ENCODE measurements at places on chromosomes 2 and 18.

- DNase-seq, result no peak
These were observed 93.1 kb downstream of the CABLES1 start for GRCh38 chr18:23228102-23229061.

DNA sequence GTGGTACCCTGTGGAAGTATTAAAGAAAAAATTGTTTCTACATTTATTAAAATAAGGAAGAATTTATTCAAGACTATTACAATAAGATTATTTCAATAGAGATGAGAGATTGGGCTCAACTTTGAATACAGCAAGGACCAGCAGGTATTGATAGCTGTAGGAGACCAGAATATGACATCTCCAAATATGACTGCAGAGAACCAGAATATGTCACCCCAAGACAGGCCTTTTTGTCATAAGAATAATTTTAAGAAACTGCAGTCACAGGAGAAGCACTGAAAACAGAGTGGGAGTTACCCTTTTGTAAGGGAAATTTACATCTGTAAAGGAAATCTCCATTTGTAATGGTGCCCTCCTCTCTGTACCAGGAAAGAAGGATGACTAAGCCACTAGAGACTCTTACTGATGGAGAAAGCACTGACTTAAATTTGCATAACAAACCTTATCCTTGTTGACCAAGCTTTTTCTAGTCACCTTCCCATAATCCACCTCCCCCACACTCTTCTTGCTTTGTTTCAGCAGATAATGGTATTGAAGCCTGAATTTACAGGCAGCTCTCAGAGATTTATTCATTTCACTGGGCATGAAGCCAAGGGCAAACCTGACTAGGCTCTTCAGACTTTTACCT is 145.1 kb upstream of the RMP24 start:
- no peak for DNase-seq

DNA sequence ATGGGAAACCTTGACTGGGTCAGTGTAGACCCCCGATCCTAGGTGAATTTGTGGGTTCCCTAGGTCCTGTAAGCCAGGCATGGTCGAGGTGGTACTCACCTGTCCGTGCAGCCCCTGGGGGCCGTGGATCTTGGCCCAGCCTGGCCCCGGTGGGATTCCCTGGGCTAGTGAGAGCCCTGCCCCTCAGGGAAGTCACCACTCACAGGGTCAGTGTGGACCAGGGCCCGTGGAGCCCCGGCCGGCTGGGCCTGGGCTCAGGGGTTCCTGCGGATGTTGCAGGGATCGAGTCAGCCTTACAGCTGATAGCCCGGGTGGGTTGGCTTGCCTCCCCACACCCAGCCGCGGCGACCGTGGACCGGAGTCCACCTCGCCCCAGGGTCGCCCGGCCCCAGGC is 528 bp downstream of the ATG9A start:
- no peak for DNase-seq

- DNase-seq, result no peak
These were observed 67.1 kb downstream of the RHOB start for GRCh38 chr2:20513946-20514345.

- no peak for DNase-seq
These were observed 57.0 kb downstream of the DNMT3A start for GRCh38 chr2:25284756-25285155.

DNA sequence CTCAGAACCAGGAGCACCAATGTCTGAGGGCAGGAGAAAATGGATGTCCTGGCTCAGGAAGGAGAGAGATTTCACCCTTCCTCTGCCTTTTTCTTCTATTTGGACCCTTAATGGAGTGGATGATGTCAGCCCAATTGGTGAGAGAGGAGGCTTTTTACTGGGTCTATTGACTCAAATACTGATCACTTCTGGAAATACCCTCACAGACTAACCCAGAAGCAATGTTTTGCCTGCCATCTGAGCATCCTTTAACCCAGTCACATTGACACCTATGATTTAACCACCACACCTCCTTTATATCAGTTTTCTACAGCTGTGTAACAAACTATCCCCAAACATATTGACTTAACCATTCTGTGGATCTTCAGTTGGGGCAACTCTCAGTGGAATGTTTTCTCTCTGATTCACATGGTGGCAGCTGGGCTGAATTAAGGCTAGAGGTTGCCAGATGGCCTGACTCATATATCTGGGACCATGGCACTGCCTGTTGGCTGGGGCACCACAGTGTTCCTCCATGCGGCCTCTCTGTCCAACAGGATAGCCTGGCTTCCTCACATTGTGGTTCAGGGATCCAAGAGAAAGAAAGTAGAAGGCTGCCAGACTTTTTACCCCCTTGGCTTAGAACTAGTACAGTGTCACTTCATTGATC is 18.2 kb upstream of the MBOAT2 start:
- DNase-seq, result no peak

DNA sequence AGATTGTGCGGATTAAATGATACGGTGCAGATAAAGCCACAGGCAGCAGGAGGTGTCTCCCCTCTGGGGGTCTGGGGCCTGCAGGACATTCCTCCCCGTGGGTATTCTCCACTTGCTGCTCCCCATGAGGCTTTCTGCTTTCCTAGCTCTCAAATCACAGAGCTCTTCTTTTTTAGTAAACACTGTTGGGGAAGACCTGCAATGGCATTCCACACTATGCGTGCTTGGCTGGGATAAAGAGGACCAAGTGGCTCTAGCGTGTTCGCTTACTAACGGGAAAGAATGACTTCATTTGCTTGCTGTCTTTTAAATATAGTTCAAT is 146.5 kb downstream of the DDX1 start:
- DNase-seq, result no peak

- DNase-seq, result no peak
These were observed 21.6 kb upstream of the B3GNT7 start for GRCh38 chr2:231373786-231374349.

DNA sequence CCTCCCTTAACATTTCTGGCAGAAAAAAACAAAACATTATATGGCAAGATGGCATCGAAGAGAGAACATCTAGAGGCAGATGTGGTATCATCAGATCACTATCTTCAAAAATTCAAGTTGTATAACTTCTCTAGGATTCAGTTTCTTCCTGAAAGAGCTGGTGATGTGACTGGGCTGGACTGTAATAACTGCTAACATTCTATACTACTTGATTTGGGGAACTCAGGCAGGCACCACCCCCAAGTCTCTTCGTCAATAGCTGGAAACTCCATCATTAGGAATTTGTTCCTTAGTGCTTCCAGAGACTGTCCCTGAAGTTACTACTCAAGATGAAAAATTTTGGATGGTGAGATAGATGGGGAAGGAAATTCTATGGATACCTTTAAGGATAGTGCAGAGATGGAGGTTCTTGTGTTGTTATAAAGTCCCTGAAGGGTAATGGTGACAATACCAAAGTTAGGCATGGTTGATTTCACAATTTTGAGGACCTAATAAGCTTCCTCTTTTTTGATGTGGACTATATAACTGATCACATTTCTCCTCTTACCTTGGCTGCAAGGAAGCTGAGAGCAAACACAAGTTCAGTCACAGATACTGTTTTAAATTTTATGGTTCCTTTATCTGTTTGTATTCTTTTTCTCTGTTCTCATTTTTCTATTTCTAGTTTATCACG is 59.1 kb upstream of the PGAP1 start:
- DNase-seq, result no peak

DNA sequence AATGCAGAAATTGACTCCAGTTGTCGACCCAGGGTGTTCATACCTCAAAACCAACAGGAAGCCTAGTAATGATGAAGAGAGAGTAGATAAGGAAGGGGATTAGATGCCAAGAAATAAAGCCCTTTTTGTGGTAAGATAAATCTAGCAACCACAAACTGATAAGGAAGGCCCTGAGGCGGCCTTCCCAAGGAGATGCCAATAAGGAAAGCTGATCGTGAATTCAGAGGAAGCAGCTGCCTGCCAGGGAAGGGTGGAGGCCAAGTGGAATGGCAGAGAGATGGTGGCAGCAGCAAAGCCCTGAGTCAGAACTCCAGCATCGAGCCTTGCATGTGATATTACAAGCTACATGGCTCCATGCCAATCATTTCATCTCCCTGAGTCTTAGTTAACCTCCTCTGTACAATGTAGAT is 126.3 kb downstream of the IRS1 start:
- no peak for DNase-seq

GRCh38 chr2:158179660-158180059 is 78.0 kb downstream of the UPP2 start:
- DNase-seq, result no peak

DNA sequence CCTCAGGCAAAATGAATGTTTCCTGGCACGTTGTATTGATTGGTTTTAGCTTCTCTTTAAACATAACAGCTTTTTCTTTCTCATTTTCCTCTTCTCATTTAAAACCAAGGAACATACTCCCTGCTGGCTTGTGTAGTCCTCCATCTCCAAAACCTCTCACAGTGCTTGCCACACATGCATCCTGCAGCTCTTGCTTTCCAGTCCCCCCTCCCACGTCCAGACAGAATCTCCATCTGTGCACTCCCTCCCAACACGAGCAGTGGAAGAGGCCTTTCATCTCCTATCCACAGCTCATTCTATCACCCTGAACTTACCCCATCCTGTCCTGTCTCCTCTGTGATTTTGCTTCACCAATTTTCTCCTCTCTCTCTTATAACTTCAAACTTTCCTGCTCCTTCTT is 99.6 kb upstream of the THSD7B start:
- no peak for DNase-seq

DNA sequence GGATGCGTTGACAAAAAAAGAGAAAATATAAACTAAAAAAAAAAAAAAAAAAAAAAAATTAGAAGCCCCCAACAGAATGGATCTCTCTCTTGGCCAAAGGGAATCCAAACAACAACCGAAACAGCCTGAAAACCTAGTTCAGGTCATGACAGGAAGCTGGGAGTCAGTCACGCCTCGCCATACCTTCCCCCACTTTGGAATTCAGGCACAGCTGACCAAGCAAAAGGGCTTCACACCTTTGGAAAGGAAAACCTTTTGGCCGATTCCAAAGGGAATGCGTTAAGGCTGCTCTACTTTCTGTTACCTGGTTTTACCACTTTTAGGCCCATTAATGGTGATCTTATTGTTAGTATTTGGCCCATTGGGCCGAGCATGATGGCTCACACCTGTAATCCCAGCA is 17.9 kb upstream of the RMC1 start:
- DNase-seq, result no peak

GRCh38 chr18:29560270-29560669 is 1383.3 kb upstream of the CDH2 start:
- DNase-seq, result no peak

- no peak for DNase-seq
These were observed 103.3 kb upstream of the RBBP8 start for GRCh38 chr18:22829781-22830180.

Data from activated naive CD4-positive, alpha-beta T cell (primary cell).